ENCODE measurements at places on chromosomes 1 and 21.
A peak's percentile ranks its signal among the peaks of the same experiment; 100 is the strongest.

GRCh38 chr1:37399205-37399604, 75.2 kb upstream of the ZC3H12A start:
- DNase-seq = no peak

GRCh38 chr1:184276416-184276815, 110.4 kb upstream of the C1orf21 start:
- peak; percentile 45 for DNase-seq

DNA sequence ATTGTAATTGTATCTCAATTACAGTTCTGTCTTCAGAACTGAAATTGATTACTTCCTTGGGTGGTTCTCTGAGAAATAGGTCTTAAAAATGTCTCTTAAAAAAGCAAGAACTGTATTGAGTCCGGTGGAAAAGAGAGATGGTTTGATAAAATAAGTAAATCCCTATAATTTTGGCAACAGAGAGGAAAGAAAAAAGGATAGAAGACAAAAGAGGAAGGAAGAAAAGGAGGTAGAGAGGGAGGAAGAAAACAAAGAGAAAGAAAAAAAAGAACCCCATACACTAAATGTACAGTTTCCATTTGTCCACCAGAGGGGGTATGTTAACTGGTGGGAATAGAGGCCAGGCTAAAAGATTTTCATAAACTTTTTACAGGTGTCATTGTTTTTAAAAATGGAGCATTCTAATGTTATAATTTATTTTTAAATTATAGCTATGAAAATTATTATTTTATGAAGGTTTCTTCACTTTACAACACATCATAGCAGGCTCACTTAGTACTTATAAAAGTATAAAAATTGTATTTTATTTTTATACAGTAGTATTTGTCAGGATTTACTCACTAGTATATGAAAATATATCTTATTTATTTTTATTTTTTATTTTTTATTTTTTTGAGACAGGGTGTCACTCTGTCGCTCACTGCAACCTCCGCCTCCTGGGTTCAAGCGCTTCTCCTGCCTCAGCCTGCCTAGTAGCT, 2.1 kb upstream of the UBE2T start:
- peak; percentile 42 for DNase-seq

DNA sequence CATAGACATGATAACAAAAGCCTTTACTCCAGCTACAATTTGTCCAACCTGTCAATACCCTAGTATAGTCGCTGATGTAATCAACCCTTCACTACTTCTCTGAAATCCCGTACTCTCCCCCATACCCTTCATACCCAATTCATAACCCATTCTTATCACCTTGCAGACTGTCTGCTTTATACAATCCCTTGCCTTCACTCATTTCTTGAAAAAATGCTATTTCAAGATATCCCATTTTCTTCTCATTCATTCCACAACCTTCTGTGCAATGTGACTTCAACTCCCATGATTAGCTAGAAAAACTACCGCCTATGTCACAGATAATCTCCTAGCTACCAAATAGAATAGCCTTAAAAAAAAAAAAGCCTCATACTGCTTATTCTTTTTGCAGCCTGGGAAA, 49.5 kb downstream of the EPS15 start:
- DNase-seq = no peak

DNA sequence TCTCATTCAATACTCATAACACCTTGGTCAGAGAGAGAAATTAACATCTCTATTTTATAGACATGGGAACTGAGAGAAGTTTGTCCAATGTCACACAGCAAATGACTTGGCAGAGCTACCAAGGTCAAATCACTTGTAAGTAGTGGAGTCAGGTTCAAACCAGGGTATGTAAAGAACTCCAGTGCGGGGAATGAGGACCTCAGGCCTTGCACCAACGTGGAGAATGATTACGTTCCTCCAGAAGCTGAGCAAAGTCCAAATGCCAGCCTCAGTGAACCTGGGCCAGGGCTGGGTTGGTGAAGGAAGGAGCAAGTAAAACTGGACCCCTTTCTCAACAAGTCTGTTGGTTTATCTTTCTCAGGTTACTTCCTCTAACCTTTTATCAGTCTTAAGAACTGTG, 1.8 kb upstream of the CSF1 start:
- DNase-seq = no peak

DNA sequence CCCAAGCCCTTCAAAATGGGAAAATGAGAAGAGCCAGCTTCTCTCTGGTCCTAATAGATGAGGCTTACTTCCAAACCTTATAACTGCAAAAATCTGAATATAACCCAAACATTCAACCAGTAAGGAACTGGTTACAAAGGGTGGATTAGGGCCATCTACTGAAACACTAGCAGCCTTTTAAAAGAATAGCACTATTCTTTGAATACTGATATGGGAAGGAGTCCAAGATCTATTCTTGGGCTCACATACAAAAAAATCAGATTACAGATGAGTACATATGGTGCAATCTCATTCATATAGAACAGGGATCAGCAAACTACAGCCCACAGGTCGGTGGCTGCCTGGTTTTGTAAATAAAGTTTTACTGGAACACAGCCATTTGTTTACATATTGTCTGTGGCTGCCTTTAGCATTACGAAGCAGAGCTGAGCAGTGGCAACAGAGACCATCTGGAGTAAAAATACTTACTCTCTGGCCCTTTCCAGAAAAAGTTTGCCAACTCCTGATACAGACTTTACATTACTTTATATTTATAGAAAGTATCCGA, 167.7 kb downstream of the ZSCAN20 start:
- no peak for DNase-seq

DNA sequence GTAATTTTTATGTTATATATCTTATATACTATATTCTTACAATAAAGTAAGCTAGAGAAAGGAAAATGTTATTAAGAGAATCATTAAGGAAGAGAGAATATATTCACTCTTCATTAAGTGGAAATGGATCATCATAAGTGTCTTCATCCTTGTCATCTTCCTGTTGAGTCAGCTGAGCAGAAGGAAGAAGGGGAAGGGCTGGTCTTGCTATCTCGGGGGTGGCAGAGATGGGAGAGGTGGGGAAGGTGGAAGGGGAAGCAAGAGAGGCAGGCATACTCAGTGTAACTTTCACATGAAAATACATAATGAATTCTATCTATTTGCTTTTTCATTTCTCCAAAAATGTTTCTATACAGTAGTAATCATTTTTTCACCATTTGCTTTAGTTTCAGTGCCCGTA, 5.1 kb downstream of the DNASE2B start:
- DNase-seq = no peak

GRCh38 chr1:106063510-106063909, 993.0 kb upstream of the PRMT6 start:
- DNase-seq = no peak

- DNase-seq = no peak
These were observed 160.2 kb downstream of the TOMM20 start for GRCh38 chr1:234968451-234968850.

- no peak for DNase-seq
These were observed 157.2 kb upstream of the NFIA start for GRCh38 chr1:60924964-60925798.

GRCh38 chr1:94963864-94964263, 37.0 kb upstream of the CNN3 start:
- DNase-seq = no peak

- peak; percentile 89 for DNase-seq
These were observed 49.7 kb upstream of the MACF1 start for GRCh38 chr1:39154553-39155421.

GRCh38 chr1:65952696-65953095, 160.0 kb downstream of the PDE4B start:
- DNase-seq = peak; percentile 57
